ENCODE measurements at places on chromosomes 11 and 22.

DNA sequence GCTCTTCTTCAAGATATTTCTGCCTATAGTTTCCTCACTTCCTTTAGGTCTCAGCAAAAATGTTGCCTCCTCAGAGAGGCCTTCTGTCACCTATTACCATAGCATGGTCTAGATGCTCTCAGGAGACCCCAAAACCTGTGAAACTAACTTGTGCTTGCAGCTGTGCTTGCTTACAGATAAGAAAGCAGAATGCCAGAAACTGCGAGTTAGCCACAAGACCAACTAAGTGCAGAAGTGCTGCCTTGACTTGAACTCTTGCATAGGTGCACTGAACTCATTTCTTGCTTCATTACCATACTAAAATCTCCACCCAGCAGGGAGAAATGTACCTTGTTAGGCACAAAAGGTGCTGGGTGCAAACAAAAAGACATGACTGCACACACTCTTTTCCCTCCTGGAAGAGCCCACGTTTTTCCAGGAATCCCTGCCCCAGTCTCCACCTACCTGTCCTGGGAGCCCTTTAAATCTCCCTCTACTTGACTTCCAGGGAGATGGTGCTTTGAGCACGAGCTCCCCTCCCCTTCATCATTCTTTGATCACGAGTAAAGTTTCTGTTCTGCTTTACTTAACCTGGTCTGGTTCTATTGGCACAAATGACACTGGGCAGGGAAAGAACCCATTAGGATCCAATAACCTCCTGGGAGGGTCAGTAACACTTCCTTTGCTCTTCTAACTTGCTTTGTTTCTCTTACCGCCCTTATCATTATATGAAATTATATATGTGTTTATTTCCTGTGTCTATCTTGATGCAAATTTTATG, 137.7 kb upstream of the DDI1 start:
- no peak for DNase-seq

GRCh38 chr11:21321530-21321929, 652.1 kb downstream of the NELL1 start:
- no peak for DNase-seq

DNA sequence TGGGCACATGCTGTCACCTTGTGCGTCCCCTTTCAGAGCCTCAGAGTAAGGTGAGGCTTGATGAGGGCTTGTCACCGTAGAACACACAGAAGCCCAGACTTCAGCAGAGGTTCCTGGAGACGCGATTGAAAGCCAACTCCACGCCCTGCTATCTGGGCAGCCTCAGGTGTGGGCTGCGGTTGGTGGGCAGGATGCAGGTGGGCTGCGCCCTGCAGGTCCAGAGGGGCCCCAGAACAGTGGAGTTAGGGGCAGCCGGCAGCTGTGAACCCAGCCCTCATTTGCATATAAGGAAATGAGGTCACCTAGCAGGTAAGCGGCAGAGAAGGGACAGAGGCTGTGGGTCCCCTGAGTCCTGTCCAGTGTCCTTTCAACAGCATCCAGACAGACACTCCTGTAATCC, 15.4 kb downstream of the PHLDA2 start:
- no peak for DNase-seq

DNA sequence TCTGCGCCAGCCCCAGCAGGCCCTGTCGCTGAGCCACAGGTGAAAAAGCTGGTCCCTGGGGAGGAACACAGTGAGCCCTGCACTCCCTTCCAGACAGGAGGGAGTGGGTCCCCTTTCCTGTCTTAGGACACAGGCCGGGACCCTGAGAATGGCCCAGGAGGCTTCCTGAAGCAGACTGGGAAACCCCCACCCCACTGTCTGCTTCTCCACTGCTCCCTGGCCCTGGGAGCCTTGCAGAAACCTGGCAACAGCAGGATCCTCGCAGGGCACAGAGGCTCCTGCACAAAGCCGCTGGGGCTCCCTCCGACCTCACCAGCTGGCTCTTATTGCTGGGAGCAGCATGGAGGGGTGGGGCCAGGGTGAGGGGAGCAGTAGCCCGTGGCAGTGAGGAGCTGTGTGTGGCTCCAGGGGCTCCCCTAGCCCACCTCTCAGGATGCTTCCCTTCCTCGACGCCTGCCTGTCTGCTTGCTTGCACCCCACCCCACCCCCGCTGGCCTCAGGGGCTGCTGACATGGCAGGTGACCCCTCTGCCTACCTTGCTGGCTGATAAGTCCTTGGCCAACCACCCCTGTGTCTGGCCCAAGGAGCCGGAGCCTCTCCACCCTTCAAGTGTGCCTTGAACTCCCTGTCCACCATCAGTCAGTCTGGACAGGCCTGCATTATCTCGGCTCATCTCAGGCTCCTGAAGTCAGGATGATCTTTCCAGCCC, 72.1 kb upstream of the KCNQ1OT1 start:
- no peak for DNase-seq

- peak; percentile 67 for DNase-seq
These were observed 40.5 kb downstream of the ARHGAP1 start for GRCh38 chr11:46659908-46660307.

- peak; percentile 79 for DNase-seq
These were observed at the start of gene LIF for GRCh38 chr22:30245985-30246813. LIF (minus strand) TSS chr22:30246759; CDS start chr22:30246695, 64 bp downstream.

DNA sequence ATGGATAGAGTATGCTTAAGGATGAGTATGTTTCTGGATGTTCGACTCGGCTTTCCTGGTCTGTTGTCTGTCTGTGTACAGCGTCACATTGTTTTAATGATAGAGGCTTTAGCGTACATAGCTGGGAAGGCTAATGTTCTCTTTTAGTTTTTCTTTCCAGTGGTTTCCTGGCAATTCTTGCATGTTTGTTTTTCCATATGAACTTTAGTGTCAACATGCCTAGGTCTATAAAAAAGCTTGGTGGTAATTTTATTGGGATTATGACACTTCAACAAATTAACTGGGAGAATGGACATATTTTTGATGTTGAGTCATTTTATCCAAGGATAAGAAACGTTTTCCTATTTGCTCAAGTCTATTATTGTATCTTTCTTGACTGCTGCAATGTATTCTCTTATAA, 17.6 kb downstream of the F2 start:
- DNase-seq: no peak

- no peak for DNase-seq
These were observed 1349.8 kb upstream of the RAG2 start for GRCh38 chr11:37947821-37948220.

DNA sequence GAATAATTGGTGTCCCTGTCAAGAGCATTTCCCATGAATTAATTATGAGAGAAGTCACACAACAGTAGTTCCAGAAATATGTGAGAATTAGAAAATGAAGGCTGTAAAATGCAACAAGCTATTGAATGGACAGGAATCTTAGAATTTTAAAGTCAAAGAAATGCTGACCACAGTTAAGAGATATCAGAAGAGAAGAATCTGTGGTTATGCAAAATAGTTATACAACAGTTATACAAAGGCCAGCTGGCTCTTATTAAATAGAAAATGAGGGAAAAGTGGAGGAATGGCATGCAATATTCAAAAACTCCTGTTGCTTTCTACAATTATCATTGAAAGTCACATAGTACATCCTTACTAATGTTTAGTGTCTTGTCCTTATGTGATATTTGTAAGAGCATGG, 27.4 kb downstream of the CASP12 start:
- DNase-seq: peak; percentile 49

DNA sequence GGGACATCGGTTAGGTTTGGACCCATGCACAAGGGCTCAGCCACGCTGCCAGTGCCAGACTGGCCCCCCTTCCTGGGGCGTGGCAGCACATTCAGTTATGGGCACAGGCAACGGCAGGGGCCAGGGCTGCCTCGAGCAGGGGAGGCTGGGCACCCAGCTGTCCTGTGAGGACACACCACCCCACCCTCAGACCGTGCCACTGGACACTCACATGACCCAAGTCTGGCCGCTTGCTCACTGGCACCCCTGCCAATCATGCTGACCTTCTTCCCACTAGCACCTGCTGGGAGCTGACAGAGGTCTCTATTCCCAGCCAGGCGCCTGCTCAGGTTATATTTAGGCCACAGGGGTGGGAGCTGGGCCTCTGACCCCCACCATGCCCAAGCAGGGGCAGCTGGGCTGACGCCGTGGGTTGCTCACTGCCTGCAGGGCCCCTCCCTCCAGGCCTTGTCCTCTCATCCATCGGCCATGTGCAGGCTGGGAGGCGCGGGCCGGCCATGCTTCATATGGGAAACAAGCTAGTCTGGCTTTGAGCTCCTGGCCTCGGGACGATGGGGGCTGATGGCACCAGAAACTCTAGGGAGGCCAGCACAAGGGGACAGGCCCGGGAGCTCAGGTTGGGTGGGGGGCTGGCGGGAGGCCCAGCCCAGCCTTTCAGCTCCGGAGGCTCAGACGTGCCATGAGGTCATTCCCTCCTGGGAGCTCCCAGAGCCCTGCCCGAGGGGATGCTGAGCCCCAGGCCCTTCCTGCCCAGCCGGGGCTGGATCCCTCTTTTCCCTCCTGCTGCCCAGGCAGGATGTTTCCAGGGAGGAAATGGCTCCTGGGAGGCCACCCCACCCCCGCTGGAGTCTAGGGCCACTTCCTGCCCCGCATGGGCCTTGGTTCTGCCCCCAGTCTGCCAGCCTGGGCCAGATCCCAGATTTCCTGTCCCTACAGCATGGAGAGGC, 15.2 kb upstream of the TBX1 start:
- no peak for DNase-seq

DNA sequence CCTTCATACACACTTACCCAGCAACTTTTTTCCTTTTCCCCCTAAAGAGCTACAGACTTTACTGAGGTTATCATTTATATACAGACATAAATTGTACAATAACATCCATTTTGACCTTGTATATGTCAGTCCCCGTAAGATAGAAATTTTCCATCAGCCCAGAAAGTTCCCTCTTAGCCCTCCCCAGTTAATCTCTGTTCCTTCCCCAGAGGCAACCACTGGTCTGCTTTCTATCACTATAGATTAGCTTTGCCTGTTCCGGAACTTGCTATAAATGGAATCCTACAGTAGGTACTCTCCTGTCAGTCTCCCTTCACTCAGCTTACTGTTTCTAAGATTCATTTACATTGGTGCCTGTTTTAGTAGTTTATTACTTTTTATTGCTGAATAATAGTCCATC, 54.9 kb downstream of the TSPAN18 start:
- no peak for DNase-seq

DNA sequence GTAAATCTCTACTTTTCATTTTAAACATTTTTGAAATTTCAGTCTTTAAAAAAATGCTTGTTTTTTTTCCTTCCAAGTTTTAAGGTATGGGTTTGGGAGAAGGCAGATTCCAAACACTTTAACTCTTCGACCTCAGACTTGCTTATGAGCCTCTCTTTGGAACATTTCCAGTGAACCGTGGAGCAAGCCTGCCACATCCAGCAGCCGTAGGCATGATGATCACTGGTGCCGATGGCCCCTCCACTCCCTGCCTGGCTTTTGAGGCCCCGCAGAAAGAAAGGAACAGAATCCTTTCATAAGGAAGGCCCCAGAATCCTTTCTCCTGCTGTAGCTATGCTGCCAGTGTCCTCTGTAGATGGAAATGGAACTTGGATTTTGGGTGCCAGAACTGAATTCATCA, 50.7 kb downstream of the BMAL1 start:
- no peak for DNase-seq

GRCh38 chr11:33329705-33330329, 72.6 kb downstream of the HIPK3 start:
- peak; percentile 54 for DNase-seq

DNA sequence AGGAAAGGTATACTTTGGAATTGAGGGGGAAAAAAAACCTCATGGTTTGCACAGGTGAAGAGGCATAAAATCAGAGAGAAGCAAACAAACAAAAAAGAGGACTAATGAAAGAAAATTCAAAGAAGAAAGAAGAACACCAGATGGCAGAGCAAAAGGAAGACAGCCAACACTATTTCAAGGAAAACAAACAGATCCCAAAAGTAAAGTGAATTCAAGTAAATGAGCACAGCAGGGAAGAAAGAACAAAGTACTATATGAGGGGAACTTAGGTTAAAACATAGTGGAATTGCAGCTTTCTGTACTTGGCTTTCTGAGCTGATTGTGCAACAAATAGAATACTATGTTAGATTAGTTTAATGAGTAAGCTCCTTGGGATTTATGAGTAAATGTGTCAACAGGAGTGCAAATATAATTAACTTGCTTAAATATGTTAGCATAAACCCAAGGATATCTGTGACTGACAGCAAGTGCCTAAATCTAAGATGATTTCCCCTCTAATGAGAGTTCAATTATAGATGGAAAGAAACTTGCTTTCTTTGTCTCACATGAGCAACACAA, 404.6 kb upstream of the CNTN5 start:
- DNase-seq: no peak

- DNase-seq: no peak
These were observed 101.1 kb downstream of the NELL1 start for GRCh38 chr11:20770414-20770946.

GRCh38 chr22:49412236-49412635, 415.4 kb downstream of the BRD1 start:
- DNase-seq: no peak

GRCh38 chr22:30033137-30033536, 47.1 kb upstream of the HORMAD2 start:
- no peak for DNase-seq

DNA sequence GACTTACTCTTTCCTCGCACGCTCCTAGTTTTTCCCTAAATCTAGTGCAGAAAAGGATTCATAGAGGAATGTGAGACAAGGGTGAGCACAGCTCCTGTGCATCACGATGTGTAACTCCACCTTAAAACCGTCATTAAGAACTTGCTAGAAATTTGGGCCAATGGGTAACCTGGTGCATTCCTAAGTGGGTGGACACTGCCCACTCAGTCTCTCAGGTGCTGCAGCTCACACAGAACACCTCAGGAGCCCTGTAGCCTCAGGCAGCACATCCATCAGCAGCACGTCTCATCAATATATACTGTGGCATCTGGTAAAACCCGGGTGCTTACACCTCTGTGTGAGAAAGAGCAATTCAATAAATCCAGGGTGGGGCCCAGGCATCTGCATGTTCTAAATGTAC, 12.4 kb downstream of the POU2AF3 start:
- no peak for DNase-seq

GRCh38 chr11:113695207-113695606, 10.9 kb downstream of the TMPRSS5 start:
- no peak for DNase-seq

- no peak for DNase-seq
These were observed 2.9 kb downstream of the POU2AF3 start for GRCh38 chr11:111301004-111301841.

- no peak for DNase-seq
These were observed 2000.4 kb upstream of the RAG2 start for GRCh38 chr11:38598418-38598817.

DNA sequence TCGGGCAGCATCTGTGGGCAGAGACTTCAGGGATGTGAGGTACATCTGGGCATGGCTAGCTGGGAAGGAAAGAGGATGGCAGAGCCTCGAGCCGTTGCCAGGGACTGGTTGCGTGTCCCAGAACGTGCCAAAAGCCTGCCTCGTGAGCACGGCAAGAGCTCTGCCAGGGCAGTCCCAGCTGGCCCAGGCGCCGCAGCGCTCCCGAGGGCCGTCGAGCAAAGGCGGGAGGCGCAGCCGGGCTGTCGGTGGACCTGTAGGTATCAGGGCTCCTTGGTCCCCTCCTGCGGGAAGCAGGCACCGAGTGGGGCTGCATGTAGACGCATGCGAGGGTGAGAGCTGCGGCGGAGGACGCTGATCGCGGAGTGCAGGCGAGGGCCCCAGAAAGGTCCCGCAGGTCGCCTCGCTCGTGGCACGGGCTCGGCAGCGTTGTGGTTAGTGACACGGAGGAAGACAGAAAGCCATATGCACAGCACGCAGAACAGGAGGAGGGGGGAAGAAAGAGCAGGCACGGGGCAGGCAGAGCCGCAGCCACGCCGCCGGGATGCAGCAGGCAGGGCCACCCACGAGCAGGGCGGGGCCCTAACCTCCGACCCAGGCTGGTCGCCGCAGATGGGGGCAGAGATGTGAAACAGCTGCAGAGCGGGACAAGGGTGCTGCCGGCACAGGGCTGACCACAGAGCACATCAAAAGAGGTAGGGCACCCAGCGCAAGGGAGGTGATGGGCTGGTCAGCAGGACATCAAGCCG, 18.0 kb downstream of the LSP1 start:
- DNase-seq: no peak
